Hepatic stellate cell (primary cell): ENCODE measurements at places on chromosomes 5 and 9.

GRCh38 chr5:168126606-168127005, 164.8 kb upstream of the WWC1 start:
- DNase-seq = no peak

DNA sequence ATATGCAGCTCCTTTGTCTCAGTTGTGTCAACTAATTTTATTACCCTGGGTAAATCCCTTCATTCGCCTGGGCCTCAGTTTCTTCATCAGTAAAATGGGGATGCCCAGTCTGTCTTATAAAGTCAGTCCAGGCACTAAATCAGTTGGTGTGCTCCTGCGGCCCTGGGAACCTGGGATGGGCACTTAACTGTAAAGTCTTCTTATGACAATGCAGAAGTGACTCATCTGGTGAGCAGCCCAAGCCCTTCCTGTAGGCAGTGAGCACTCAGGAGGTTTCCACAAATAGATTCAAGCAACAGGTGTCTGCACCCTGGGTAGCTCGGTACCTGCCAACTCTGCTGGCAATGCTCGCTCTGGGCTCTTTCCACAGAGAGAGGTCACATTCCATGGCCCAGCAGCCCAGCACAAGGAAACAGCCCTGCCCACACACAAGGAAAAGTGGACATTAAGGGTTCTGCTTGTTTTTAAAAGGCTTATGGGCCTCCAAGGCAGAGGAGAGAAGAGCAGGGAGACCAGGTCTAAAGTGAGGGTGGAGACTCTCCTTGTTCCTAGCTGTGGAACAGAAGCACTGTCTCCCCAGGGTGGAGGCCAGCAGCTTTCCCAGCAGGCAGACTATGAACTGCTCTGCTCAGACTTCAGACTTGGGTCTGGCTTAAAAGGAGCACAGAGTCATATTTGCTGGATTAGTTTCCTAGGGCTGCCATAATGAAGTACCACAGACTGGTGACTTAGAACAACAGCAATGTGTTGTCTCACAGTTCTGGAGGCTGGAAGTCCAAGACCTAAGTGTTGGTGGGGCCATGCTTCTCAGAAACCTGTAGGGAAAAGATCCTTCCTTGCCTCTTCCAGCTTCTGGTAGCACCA, 89.7 kb upstream of the ADRA1B start:
- peak; percentile 29 for DNase-seq

GRCh38 chr5:1772634-1773033, 27.0 kb downstream of the MRPL36 start:
- DNase-seq = peak; percentile 77

GRCh38 chr9:21779397-21779796, 23.0 kb upstream of the MTAP start:
- no peak for DNase-seq

GRCh38 chr5:119708076-119708790, 78.9 kb downstream of the FAM170A start:
- DNase-seq = no peak

DNA sequence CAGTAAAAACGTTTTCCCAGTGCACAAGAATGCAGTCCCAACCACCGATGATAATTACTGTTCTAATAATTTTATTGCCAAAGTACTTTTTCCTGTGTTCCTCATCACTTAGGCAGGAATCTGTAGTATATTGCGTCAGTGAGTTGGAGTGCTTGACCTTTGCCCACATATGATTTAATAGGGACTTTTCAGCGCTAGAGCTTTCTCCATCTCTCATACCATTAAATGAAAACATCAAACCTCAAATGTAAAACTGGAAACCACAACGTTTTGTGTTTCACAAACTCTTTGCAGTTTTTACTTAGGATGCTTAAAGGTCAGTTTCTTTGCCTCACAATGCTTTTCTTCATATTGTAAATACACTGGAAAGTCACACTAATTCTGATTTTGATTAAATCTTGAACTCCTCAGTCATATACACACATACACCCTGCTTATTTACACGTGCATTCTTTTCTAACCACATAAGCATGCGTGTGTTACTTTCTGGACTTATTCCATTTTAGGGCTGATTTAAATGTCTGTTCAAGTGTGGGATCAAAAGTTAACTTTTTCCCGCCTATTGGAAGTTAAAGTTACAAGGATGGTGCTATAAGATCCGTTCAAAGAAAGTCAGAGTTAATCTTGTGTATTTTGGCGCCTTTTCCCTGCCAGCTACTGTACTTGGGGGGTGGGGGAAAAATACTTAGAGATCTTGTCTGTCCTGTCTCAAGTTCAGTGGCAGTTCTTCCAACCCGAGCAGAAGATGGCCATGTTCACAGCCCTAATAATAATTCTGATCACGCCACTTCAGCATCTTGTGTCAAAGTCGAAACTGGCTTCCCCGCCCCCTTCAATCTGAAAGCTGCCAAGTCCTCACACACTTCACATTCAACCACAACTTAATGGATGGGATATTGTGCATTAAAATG, 6.6 kb upstream of the NFIB start:
- peak; percentile 38 for DNase-seq

GRCh38 chr9:93071464-93071863, 13.0 kb downstream of the SUSD3 start:
- DNase-seq = peak; percentile 40

GRCh38 chr9:96350866-96351265, 32.6 kb downstream of the SLC35D2 start:
- DNase-seq = no peak

DNA sequence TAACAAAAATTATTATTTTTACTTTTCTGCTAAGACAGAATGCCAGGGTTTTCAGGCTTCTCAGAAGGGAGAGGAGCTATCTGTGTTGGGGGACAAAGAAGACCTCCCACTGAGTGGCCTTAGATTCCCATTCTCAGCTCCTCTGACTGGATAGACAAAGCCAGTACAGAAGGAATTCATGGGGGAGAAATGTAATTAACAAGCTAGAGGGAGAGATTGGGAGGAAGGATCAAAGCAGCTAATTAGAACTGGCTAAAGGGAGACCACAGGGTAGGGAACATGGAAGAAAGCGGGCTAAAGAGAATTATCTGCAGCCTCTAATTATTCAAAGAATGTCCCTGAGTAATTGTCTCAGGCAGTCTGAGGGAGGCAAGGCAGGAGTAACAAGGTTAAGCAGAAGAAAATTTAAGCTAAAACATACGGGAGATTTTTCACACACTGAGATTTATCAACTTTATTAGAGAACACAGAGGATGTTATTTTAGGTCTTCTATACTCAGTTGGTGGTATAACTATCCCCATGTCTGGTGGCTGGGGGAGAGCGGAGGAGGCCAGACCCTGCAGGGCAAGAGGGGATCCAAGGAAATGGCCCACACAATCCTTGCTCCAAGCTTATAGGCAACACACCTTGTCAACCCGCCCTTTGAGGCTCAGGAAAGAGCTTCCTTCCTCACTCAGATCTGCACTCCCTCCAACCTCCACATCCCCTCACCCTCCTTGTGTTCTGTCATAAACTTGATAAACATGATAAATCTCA, 87.7 kb upstream of the LRRTM2 start:
- DNase-seq = no peak

DNA sequence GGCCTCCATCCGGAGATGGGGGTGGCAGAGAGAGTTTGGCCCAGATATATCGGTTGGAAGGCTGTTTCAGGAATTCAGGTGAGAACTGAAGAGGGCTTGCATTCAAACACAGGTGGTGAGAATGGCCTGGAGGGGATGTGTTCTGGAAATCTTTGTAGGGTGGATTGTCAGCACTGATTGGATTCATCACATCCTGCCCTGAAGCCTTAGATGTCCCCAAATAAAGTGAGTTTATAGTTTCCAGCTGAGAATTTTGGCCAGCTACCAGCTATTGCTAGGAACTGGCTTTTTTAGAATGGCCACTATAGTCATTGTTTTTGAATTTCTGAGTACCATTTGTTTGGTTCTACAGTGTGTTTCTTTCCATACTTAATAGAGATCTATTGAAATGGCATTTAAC, 46.1 kb upstream of the ANKH start:
- no peak for DNase-seq
